Stimulated activated CD4-positive, alpha-beta T cell treated with anti-CD3 and anti-CD28 coated beads, Interleukin-1b, Interleukin-23, amount 100 ng/mL, for 48 hours (primary cell): ENCODE measurements at places on chromosomes 1 and 21.
A peak's percentile ranks its signal among the peaks of the same experiment; 100 is the strongest.

DNA sequence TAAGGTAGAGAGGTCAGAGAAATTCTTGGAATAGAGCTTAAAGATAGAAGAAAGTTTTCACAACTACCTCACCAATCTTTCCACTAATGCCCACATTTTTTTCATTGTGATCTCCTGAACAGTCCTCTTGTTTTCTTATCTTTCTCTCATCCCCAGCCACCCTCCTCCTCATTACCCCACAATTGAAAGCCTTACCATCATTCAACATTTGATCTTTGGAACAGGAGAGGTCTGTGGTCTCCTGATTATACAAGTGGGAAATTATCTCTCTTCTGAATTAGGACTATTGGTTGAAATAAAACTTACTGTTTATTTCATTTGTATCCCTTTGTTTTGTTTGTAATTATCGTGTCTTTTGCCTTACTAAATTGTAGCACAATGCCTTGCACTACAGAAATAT, 29.6 kb downstream of the DNAH14 start:
- DNase-seq: no peak

DNA sequence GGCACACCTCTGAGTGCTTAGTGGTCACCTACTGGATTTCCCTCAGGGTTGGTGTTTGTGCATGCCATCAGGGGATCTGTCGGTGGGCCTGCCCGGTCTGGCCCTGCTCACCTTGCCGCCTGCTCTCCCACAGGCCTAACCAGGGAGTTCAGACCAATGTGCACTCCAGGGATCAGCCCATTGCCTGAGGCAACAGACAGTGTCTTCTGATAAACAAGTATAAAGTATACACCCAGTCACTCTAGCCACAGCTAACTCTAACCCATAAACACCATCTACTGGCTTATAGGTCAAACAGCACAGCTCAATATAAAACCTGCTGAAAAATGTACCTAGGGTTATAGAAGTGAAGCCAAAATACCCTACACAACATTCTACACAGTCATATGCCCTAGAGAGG, 1300.0 kb downstream of the PLA2G4A start:
- DNase-seq: no peak

GRCh38 chr1:207649865-207650580, 5.1 kb downstream of the CR1L start:
- no peak for DNase-seq

DNA sequence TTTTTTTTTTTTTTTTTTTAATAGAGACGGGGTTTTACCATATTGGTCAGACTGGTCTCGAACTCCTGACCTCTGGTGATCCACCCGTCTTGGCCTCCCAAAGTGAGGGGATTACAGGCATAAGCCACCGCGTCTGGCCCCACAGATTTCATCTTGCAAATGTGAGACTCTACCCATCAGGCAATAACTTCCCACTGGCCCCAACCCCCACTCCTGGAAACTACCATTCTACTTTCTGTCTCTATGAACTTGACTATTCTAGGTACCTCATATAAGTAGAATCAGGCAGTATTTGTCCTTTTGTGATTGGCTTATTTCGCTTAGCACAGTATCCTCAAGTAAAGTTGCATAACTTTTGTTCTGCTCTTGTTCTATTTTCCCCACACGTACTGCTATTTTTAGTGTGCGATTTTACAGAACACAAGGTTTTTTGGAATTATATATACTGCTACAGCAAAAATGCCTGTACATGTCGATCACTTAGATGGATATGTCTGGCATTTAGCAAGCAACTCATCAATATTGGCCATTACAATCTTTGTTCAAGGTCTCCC, 40.2 kb downstream of the ECE1 start:
- no peak for DNase-seq

GRCh38 chr1:23383577-23384311, 14.1 kb upstream of the ZNF436 start:
- no peak for DNase-seq

DNA sequence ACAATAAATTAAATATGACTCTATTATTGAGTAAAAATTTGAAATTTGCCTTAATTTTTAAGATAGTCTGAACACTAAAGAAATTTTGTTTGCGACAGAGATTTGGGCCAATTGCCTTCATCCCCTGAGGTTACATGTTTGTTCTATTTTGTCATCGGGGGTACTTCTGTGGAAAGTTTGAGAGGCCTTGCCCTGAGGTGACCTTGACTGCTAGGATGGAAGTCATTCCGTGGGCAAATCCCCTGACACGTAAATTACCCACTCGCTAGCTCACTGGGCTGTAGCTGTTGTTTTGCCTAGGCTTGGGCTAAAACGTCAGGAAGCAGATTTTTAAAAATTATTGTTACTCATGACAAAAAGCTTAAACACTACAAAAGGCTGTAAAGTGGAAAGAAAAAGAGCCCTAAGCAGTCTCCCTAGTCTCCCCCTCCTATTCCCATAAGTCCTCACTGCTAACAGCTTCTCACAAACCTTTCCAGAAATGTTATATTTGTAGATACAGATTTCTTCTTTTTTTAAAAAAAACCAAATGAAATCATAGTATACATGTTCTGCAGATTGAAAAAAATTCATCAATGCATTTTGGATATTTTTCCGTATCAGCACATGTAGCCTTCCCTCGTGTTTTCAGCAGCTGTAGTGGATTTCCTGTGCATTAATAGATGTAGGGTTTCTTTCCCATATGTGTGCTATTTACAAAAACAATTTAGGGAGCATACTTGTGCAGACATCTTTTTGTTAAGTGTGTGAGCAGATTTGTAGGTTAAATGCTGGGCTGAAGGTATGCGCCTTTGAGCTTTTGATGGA, 142.7 kb downstream of the MRPS6 start:
- no peak for DNase-seq

- DNase-seq: no peak
Observed at GRCh38 chr1:8625491-8625890, 191.9 kb downstream of the RERE start.

- DNase-seq: peak; percentile 5
Observed at GRCh38 chr1:158285756-158286241, 3.9 kb upstream of the CD1C start.
